ENCODE measurements at places on chromosomes 2 and 18. TPM values are rescaled to one million over a fixed set of nuclear protein-coding genes. Genes with fewer than 3 reads are reported as not detected.

GRCh38 chr2:51579412-51579811 lies 547.5 kb upstream of the NRXN1 start:
- no peak for DNase-seq

DNA sequence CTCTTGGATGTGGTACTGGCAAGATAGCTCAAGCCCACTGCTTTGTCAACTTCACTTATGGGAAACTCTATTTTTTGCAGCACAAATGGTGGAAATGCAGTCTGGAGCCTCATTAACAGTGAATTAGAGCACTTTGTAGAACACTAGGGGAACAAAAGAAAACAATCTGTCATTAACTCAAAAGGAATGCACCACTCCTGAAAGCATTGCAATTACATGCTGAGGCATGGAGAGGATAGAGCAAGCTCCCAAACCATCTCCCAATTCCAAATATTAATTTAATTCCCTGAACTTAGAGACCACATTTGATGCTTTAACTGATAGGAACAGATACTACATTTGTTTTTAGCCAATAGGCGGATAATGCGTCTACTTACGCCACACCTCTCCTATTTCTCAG lies 32.8 kb upstream of the TANC1 start:
- no peak for DNase-seq

DNA sequence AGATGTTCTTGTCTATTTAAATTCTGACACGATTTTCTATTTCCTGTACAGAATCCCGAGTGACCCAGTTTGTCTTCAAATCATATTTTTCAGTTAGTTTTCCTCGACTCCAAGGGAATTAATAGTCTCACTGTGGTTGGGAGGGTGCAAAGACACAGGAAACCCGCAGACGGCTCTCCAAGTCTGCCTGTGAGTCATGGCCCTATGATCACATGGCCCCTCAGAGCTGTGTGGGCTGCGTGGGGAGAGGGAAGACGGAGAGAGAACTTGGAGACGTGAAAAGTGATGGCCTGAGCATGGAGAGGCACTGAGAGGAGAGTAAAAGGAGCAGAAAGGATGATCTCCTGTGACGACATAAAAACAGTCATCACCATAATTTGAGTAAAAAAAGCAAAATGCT lies 989.9 kb downstream of the DCDC2C start:
- no peak for DNase-seq

DNA sequence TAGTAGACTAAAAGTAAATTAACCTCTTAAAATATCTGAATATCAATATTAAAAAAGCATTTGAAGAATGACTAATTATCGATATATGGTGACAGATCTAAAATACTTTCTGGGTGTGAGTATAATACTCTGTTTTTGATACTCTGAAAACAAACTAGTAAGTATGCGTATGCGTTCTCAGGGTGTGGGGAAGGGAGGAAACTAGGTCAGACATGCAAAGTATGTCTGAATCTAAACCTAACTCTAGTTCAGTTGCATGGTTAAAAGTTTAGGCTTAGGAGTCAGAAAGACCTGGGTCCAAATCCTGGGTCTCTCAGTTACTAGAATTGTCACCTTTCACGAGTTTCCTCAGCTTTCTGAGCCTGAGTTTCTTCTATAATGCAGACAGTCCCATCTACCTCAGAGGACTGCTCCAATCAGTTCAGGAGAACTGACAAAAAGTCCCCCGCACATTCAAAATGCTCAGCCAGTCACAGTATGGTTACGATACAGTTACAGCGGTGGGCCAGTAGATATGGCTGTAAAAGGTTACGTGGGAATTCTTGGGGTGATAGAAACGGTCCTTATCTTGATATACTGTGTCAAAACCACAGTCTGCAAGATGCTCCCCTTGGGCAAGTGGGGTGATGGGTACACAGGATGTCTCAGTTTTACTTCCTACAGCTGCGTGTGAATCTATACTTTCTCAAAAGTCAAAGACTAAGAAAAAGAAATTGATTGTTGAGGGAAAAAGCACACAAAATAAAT lies 29.2 kb downstream of the UNC50 start:
- DNase-seq = no peak

GRCh38 chr2:38765149-38765548 lies 12.9 kb upstream of the GEMIN6 start:
- DNase-seq = no peak

GRCh38 chr18:54217624-54218023 lies 6.8 kb downstream of the MBD2 start:
- no peak for DNase-seq

DNA sequence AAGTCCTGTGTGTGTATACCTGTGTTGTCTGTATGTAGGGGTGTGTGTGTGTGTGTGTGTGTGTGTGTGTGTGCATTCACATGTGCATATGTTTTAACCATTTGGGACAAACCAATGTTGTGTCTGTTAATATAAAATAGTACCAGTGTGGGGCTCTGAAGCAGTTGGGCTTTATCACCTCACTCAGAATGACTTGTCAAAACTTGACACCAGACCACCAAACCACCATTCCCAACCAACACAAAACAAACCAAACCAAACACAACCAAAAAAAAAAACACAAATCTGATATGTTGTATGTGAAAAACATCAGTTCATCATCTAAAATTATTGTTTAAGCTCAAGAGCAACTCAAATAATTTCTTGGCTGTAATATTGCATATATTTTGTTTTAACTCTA lies 42.1 kb downstream of the CALCRL start:
- no peak for DNase-seq

- DNase-seq = no peak
Measured at GRCh38 chr2:41886145-41886664, 161.6 kb upstream of the PKDCC start.

- DNase-seq = no peak
Measured at GRCh38 chr2:23008440-23008839, 376.5 kb upstream of the KLHL29 start.

DNA sequence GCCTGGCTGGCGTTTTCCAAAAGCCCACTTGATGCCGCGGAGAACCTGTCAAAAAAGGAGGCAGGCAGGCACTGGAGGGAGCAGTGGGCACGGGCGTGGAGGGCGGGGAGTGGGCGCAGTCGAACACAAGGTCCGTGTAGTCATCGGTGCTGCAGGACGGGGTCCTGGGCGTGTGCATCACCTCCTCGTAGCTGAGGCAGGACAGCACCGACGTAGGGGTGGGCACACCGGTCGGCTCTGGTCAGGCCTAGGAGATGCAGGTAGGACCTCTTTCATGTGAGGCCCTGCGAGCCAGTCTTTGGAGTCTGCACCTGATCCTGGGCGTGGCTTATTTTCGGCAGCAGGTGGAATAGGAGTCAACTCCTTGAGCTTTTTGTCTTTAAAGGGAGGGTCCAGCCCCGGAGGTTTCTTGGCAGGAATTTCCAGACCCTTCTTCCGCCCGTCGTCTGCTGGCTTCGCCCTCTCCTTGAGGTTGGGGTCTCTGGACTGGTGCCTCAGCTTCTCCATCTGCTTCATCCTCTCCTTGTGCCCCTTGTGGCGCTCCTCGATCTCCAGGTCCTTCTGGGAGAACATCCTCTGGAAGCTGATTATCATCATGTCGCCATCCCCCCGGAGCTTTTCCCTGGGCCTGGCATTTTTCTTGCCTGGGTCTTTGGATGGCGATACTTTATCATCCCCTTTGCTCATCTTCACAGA lies 892.5 kb upstream of the LRRTM1 start:
- no peak for DNase-seq

PSMG2 gene
- total RNA-seq = 71.9 TPM

SPAST gene
- 30.8 TPM for total RNA-seq

SP140 gene
- 0.70 TPM for total RNA-seq

GCKR gene
- 0.33 TPM for total RNA-seq

ONECUT2 gene
- total RNA-seq = 0.48 TPM

ARPC2 gene
- total RNA-seq = 204 TPM
